ENCODE measurements at places on chromosomes 1 and 21.

- no peak for DNase-seq
These were observed 126.9 kb upstream of the C1orf174 start for GRCh38 chr1:4027008-4027407.

GRCh38 chr1:211783266-211783665 lies 47.3 kb downstream of the LPGAT1 start:
- DNase-seq: no peak

GRCh38 chr1:6224718-6225117 lies 11.0 kb downstream of the ICMT start:
- DNase-seq: peak; percentile 62

DNA sequence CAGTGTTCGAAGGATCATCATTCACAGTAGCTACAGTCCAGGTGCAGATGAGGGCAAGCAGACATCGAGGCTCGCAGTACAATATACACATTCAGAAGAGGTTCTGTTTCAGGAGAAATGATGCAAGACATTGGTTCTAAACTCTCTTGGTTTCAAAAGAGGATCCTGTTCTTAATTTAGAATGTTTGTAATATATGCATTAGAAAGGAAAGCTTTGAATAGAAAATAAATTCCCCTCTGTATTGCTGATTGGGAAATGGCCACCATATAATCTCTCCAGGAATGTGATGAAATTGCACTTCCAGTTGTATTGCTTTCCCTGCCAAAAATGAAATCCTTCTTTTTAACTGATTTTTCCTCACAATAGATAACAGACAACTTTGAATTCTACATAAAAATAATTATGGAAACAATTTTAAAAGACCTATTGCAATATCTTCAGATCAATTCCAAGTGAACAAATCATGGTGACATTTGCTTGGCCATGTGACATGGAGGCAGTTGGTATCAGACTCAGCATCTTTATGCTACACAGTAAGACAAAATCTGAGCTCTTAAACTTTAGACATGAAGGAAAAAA lies 27.6 kb upstream of the SIPA1L2 start:
- DNase-seq: no peak

DNA sequence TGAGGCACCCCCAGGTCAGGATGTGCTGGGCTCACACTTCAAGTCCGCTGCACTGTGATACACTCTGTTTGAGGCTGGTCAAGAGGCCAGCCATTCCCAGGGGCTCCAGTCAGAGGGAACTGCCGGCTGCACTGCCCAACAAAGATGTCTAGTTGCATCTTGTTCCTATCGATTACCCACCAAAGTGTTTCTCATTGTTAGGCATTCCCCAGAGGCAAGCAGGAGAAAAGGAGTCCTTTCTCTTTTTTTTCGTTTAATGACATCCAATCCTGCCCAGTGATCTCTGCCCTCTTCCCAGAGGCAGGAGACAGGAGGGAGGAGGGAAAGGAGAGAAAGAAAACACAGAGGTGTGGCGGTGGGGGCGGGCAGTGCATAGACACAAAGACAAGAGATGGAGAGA lies 150.4 kb downstream of the OMA1 start:
- DNase-seq: no peak

DNA sequence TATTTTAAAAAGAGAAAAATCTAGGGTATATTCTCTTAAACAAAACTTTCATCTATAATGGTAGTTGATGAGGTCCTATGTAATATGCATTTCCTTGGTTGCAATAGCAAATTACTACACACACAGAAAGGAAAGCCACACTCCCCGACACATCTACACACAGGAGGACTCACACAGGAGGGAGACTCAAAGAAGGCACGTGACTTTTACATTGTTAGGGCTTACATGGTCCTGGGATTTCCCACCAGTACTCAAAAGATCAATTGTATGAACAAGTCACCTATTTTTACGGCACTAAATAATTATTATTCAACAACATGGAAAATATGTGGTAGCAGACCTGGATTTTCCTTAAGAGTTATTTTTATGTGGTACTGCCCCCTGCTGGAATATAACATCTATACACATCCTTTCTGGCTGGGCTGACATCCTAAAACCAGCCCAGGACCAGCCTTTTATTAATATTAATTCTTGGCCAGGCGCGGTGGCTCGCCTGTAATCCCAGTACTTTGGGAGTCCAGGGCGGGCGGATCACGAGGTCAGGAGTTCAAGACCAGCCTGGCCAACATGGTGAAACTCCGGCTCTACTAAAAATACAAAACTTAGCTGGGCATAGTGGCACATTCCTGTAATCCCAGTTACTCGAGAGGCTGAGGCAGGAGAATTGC lies 33.9 kb upstream of the LGALS8 start:
- DNase-seq: peak; percentile 29

GRCh38 chr1:12230549-12231275 lies 882 bp downstream of the VPS13D start:
- no peak for DNase-seq

- DNase-seq: no peak
These were observed 2.1 kb downstream of the PFKL start for GRCh38 chr21:44301961-44302406.

DNA sequence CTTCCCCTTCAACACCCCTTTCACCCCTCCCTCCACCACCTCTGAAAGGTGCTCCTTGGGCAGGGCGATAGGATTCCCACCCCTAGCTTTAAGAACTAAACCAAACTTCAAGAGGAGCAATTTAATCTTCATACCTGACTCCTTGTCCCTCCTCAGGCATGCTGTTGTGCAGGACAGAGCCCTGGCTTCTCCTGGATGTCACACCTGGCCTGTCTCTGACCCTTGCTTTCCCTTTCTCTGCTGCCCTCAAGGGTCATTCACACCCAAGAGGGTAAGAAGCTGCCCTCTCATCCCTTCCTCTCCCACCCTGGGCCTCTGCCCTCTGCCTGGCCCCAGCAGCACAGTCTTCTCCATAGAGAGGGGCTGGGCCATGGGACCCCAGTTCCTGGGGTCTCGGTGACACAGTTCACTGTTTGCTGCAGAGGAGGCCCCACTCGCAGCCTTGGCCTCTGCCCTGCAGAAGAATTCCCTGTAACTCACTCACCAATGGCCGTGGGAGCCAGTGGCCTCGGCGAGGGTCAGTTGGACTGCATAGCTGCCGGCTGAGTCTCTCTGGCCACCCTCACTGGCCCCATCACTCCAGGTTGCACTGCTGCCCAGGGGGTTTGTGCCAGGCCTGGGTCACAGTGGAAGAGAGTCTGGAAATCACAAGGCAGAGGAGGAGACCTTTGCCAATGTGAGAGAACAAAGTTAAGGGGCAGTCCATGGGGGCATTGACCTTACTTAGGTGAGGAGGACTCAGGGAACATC lies 28.4 kb upstream of the LHX4 start:
- DNase-seq: no peak

DNA sequence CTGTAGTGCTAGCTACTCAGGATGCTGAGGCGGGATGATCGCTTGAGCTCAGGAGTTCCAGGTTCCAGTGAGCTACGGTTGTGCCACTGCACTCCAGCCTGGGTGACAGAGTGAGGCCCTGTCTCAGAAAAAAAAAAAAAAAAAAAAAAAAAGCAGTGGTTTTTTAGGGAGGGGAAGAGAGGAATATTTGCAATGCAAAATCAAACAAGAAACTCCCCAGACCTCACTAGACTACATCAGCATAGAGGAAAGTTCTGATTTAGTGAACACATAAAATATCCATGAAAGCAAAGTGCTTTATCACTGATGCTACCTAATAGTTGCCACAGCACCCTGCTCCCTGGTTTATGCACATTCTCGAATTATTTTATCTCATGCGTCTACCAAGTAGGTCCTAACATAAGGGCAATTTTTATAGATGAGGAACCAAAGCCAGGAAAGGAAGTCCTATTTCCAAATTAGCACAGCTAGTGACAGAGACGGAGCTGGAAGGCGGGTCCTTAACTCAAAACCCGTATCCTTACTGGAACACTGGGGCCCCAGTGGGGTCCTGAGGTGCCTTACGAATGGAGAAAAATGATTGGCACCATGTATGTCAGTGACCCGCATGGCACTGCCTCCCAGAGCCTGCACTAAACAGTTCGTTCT lies 50.7 kb upstream of the GPR157 start:
- DNase-seq: no peak

GRCh38 chr1:91783423-91784170 lies 102.4 kb downstream of the TGFBR3 start:
- DNase-seq: no peak

GRCh38 chr1:179800481-179800880 lies 57.4 kb downstream of the FAM163A start:
- no peak for DNase-seq

- peak; percentile 81 for DNase-seq
These were observed 64.8 kb downstream of the RPE65 start for GRCh38 chr1:68384872-68385411.

DNA sequence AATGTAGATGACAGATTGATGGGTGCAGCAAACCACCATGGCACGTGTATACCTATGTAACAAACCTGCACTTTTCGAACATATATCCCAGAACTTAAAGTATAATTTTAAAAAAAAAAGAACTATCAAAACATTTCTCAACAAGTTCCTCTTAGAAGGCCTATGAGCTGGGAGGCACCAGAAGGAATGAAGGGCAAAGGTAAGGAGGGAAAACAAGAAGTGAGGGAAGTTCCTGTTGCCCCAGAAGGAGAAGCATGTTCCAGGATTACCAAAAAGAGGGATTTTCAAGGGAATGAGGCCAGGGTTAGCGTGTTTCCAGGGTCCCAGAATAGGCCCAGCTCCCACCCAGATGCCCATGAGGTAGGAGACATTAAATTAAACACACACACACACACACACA lies 361.0 kb downstream of the SETD4 start:
- no peak for DNase-seq

- DNase-seq: no peak
These were observed 1.3 kb downstream of the TGFBR3 start for GRCh38 chr1:91884459-91885212.

DNA sequence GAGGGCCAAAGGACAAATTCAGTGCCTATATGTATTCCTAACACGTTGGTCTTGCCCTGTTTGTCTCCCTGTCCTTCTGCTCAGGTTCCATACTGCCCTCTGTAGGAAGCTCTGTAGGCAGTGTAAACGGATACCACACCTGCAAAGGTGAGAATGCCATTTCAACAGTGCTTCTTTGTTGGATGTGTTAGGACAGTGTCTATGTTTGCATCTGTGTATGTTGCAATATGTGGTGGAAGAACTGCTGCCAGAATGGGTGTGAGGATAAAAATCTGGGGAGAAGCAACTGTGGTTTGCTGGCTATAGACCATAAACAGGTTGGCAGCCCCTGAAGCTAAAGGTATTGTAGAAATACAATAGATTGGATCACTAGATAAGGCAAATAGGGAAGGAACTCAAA lies 113.1 kb upstream of the BMP8A start:
- no peak for DNase-seq

GRCh38 chr1:33152685-33153432 lies 29.0 kb downstream of the TRIM62 start:
- no peak for DNase-seq

DNA sequence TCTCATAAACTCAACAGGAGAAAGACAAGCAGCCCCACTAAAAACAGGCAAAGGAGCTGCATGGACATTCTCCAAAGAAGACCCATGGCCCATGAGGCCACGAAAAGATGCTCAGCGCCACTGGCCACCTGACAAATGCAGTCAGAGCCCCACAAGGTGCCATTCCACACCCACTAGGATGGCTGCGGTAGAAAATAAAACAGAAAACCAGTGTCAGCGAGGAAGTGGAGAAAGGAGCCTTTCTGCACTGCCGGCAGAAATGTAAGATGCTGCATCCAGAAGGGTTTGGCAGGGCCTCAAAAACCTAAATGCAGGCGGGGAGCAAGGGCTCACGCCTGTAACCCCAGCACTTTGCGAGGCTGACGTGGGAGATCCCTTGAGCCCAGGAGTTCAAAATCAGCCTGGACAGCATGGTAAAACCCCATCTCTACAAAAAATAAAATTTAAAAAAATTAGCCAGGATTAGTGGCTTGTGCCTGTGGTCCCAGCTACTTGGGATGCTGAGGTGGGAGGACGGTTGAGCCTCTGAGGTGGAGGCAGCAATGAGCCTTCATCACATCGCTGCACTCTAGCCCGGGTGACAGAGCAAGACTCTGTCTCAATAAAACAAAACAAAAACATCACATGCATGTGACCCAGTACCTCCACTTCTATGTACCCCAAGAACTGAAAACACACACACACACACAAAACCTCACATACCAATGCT lies 4.2 kb downstream of the WNT9A start:
- no peak for DNase-seq

DNA sequence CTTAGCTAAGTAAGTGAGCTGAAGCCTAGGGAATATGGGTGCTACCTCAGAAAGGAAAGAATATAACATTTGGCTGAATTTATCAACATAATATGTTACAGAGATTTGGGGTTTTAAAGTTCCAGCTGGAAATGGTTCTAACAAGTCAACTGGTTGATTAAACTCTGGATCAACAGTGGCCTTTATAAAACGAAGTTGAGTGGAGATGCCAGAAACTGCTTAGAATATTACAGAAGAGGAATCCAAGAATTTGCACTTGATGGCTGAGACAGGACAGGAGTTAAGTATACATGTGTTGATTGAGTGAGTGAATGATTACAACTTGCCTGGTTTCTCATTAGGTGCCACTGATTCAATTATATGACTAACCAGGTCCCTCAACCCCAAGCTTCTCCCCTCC lies 7.4 kb upstream of the ZBTB17 start:
- no peak for DNase-seq

- DNase-seq: no peak
These were observed 9.4 kb downstream of the NPHP4 start for GRCh38 chr1:5982868-5983267.

DNA sequence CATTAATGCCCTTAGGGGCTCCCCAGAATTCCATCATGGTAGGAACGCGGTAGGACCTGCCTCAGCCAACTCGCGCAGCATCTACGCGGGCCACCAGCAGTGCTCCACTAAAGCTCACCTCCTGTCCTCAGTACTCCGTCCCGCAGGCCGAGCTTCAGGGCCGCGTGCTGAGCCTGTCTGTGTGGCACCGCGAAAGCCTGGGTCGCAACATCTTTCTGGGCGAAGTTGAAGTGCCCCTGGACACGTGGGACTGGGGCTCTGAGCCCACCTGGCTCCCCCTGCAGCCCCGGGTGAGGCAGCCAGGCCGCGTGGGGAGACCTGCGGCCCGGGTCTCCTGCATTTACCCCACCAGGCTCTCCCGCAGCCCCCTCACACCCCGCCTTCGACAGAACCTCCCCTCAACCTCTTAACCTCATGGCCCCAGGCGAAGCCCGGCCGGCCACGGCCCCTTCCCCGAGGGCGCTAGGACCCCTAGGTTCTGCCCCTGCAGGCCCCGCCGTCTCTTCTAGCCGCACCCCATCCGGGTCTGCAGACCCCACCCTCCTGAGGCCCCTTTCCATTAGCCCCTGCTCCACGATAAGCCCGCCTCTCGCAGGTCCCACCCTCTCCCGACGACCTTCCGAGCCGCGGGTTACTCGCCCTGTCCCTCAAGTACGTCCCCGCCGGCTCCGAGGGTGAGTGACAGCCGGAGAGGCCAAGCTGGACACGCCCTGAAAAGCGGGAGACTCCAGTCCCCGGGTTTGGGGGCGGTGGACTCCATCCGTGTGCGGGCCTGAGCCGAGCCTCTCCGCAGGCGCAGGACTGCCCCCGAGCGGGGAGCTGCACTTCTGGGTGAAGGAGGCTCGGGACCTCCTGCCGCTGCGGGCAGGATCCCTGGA lies 9.1 kb downstream of the SYTL1 start:
- no peak for DNase-seq

- no peak for DNase-seq
These were observed 182.3 kb upstream of the GALNT2 start for GRCh38 chr1:229884765-229885164.
